ENCODE measurements at places on chromosomes 1 and 21.

GRCh38 chr21:45465105-45465504 is 60.1 kb downstream of the COL18A1 start:
- DNase-seq, result no peak

GRCh38 chr1:150841626-150842025 is 33.6 kb upstream of the CTSK start:
- DNase-seq, result no peak

DNA sequence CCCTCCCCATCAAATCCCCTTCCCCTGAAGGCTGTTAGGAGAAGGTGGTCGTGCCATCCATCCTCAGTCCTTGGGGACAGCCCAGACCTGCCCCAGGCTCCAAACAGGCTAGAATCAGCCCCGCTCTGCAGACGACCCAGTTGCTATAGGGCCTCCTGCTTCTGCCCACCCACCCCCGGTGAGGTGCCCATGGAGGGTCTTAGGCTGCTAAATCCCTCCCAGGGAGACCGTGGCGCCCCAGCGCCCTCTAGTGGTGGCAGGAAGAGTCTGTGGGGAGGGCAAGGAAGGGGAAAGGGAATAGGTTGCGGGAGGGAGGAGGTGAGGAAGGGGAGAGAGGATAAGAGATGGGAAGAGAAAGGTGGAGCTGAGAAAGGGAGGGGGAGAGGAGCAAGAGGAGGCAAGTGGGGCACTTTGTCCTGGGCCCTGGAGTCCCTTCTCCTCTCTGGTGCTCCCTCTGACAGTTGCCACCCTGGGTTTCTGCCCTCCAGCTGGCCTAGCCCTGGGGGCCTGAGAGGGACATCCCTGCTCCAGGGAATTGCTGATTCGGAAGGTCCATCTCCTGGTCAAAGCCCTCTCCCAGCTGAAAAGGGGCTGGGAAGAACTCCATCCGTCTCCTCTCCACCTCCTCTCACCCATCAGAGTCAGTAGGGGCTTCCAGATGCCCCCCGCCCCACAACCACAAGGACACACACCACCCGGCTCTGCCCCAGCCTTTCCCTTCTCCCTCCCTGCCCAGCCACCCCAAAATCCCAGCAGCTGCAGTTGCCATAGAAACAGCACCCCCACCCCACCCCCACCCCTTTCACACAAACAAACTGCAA is 55.4 kb downstream of the CAMK2N1 start:
- DNase-seq, result peak; percentile 3

GRCh38 chr1:228316589-228317387 is 89.8 kb downstream of the TRIM11 start:
- no peak for DNase-seq

- no peak for DNase-seq
Measured at GRCh38 chr1:175878775-175879174, 135.4 kb upstream of the TNR start.

DNA sequence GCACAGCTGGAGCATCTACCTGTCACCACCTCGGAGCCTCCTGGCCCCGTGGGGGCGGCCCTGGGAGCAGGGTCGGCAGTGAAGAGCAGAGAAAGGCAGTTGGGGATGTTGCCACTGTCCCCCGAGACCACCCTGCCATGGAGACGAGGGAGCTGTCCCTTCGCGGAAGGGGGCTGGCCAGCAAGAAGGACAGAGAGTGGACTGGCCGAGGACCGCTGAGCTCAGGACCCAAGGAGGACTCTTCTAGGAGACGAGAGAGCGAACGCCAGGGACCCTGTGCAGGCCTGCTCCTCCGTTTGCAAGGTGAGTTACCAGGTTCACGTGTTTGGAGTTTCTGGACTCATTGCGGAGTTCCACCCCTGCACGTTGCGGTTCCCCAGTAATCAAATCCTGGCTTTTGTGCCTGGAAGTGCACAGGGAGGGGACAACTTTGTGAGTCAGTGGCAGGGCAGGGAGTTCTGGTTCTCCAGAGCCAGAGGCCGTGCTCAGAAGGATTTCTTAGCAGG is 5.6 kb upstream of the POFUT2 start:
- no peak for DNase-seq

DNA sequence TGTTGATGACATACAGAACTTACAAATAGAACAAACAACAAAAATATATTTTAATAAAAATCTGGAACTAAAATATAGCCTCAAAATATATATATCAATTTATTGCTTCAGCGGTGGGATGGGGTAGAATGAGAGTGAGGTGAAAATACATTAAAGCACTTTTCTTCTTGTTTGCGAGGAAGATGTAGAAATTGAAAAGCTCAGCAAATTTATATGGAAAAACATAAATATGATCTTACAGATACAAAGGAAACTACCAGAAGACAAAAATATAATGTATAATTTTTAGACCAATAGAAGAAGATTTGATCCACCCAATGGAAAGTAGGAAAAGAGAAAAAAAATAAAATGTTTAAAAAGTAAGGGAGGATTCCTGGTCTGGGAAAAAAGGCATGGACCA is 372.2 kb downstream of the DISC1 start:
- DNase-seq, result no peak

DNA sequence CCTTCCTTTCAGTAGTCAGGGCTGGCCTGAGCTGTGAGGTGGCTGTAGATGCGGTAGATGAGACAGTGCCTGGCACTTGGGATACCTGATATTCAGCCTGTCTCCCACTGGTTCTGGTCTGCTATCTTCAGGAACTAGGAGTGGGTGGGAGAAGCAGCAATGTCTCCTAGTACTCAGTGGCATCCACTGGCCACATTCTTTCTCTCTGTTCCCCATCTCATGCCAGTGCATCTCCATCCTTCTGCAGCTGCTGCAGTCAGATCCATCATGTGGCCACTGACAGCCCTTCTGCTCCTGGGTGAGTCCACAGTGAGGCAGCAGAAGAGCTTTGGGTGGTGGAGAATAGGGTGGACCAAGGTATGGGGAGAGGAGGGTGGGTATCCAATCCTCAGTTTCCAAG is 1.1 kb downstream of the FCRLB start:
- no peak for DNase-seq

DNA sequence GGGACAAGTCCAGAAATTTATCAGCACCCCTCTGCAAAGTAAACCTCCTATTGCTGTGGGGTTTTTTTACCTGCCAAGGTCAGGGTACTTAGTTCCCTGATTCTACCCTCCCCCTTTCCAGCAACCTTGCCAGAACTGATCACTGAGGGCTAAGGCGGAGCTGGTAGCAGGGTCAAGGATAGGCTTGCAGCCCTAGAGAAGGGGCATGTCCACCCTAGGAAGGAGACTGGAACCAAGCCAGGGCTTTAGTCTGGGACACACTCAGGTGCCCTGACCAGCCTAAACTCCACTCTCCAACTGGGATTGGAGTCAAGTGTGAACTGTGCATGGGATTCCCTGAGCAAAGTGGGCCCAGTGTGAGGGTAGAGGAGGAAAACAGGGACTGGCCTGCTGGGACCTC is 6.5 kb upstream of the SLC26A9 start:
- DNase-seq, result no peak

- no peak for DNase-seq
Measured at GRCh38 chr1:81069856-81070255, 730.9 kb upstream of the ADGRL2 start.

GRCh38 chr1:109975718-109976117 is 8.8 kb upstream of the AHCYL1 start:
- no peak for DNase-seq

GRCh38 chr1:22043198-22043769 is 9.2 kb upstream of the CDC42 start:
- no peak for DNase-seq

DNA sequence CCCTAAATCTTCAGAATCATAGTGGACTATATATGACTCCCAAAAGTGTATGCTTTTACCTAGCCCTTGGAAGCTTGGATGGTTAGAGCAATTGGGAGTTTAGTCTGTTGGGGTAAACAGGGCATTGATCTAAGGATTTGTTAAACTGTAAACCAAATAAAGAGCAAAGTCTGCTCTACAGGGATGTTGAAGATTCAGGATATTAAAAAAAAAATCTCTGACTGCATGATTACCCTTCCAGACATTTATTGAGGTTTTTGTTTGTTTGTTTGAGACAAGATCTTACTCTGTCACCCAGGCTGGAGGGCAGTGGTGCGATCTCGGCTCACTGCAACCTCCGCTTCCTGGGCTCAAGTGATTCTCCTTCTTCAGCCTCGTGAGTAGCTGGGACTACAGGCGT is 31.6 kb downstream of the PBX1 start:
- no peak for DNase-seq

DNA sequence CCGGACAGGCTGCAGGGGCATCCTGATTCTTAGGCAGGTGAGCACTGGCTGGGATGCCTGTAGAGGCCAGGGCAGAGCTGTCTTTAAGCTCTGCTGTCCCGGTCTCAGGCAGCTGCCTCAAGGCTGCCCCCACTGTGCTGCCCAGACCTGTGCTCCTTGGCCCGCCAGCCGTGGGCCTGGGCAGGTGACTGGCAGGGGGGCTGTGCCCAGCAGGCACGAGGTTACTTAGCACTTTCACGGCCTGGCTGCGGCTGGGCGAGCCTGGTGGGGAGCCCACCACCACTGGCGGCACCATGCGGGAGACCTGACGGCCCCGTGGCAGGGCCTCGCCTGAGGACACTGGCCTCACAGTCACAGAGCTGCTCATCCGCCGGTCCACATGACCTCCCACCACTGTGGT is 8.2 kb downstream of the CRYBG2 start:
- DNase-seq, result no peak

- no peak for DNase-seq
Measured at GRCh38 chr1:157971769-157972168, 21.7 kb upstream of the KIRREL1 start.

DNA sequence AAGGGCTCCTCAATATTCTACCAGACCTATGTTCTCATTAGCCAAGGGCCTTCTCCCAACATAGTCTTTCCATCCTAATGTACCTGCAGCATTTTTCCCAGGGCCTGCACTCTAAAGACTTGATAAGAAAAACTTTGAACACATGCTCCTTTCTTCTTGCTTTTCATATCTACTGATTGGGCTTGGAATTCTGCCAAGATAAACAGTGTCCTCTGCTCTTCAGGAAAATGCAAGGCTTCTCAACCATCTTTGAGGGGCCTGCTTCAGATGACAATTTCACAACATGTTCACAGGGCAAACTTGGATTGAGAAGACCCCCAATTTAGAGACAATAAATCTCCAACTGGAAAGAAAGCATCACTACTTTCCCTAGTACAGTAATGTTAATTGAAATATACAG is 25.8 kb upstream of the PPT1 start:
- no peak for DNase-seq

DNA sequence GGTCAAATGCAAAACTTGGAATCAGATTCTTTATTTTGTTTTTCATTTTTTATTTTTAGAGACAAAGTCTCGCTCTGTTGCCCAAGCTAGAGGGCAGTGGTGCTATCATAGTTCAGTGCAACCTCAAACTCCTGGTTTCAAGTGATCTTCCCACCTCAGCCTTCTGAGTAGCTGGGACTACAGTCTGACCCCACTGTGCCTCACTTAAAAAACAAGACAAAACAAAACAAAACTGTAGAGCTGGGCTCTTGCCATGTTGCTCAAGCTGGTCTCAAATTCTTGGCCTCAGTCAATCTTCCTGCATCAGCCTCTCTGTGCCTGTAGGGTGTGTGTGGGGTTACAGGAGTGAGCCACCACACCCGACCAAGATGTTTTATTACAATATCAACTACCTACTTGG is 396.0 kb upstream of the USP24 start:
- no peak for DNase-seq

DNA sequence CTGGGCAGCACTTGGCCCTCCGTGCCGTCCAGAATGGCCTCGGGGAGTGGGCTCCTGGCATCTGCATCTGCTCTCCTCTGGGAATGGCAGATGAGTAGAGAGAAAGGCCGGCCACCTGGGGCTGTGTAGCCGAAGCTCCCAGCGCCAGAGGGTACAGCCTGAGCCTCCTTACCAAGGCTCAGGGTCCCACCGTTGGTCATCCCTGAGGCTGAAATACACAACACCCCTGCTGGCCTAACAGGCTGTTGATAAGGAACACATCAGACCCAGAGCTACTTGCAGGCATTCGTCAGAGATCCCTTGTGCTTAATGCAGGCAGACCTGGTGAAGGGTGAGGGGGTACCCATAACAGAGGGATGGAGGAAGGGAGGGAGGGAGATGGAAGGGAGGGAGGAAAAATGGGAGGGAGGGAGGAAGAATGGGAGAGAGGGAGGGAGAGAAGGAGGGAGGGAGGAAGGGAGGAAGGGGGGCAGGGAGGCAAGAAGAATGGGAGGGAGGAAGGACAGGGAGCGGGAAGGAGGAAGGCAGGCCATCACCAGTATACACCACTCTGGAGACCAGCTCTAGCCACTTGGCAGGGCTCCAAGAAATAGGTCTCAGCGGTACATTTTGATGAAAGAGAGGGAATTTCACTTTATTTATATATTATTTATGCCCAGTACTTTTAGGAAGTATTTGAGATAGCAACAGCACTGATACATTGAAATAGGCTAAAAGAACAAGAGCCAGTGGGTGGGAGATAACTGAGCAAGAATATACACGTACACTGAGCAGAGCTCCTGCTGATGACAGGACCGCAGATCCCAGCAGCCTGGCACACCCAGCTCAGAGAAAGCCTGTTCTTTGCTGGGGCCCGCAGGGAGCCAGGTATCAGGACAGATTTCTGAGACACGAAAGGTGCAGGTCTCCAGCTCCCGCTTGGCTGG is 315.0 kb upstream of the VAMP3 start:
- DNase-seq, result no peak

DNA sequence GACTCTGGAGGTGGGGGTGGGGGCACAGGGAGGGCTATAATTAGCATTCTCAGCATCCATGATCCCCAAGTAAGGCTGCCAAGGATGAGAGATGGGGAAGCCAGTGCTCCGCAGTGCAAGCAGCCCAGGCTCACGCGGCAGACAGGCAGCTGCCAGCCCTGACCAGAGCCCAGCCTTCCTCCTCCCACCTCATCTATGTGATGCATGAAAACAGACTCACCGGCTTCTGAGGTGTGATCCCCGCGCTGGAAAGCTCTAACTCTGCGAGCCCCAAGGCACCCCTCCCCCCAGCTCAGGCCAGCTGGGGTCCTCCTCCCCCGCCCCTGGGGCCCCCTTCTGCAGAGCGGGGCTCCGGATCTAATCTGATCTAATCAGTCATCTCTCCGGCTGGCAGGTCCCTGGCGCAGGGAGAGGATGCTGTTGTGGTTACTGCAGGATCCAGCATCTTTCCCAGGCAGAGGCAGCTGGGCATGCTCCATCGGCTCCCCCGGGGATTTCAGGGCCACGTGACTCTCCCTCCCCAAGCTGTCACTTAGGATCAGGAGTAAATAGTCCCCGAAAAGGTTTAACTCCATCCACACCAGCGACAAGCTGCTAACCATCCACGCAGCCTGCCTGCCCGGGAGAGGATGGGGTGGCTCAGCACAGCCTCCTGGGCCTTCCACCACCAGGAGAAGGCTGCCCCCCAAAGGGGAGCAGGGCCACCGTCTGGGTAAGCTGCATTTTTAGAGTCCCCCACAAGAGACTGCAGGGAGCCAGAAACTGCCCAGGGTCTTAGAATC is at the start of gene PLEKHA6:
Gene PLEKHA6, minus strand, starts transcription at position 456 of the 782 bp plus-strand sequence. CDS start 86,202 bp downstream, outside the sequence.
- no peak for DNase-seq

- DNase-seq, result no peak
Measured at GRCh38 chr1:162835157-162835899, 25.6 kb downstream of the CCDC190 start.

- DNase-seq, result peak; percentile 64
Measured at GRCh38 chr1:30801771-30802198, 44.2 kb upstream of the LAPTM5 start.

GRCh38 chr1:241918879-241919278 is 38.7 kb upstream of the BECN2 start:
- DNase-seq, result no peak

Data from T follicular helper cell (primary cell).